ENCODE measurements at places on chromosomes 7 and 10.

DNA sequence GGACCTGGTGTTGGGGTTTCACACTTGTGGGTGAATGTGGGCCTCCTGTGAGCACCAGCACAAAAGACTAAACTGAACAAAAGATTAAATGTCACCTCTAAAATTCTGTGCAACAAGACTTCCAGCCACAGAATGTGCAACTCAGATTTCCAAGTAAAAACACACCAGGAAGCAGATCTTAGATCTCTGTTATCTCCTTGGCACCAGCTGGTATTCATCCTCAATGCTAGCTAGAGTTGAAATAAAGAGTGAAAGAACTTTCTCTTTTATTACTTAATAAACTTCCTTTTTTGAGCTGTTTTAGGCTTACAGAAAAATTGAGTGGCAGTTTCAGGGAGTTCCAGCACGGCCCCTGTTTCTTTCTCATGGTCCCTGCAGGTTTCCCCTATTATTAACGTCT lies 40.2 kb downstream of the EGFR start:
- no peak for DNase-seq

- no peak for DNase-seq
These were observed 75.0 kb upstream of the ADAM12 start for GRCh38 chr10:126463286-126463685.

GRCh38 chr7:157493017-157493416 lies 156.2 kb downstream of the DNAJB6 start:
- no peak for DNase-seq

DNA sequence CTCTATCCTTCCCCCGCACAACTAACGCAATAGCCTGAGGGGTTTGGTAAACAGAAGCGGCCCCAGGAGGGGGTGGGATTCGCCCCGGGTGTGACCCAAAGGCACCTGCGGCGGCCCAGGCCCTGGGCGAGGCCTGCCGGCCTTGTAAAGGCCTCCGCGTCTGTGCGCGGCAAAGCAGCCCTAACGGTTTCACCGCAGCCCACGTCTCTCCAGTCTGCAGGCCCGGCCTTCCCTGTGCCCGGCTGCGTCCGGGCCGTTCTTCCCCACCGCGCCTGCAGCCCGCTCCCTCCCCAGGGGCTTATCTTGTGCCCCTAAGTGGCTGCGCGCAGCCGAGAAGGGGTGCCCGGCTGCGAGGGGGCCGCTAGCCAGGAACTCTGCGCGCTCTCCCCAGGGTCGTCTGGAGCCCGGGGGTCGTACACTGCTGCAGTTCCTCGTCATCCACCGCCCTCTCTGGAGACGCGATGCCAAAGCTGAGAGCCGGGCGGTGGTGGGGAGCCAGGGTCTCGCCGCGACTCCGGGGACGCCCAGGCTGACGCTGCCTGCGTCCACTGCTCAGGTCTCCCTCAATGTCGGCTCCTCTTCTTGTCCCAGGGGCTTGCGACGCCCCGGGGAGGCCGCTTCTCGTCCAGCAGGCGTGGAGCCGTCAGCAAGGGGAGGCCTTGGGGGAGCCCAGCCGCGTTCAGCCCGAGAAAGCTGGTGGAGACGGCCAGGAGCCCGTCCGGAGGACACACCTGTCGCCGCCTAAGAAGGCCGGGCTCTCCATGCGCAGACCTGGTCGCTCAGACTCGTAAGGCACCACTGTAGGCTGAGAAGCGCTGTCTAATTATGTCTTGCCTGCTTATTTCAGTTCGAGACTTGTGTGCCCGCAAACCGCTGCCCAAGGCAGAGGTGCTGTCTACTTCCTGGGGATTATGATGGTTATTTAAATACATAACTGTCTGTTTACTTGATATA lies 132.3 kb downstream of the SPAG6 start:
- DNase-seq, result no peak

DNA sequence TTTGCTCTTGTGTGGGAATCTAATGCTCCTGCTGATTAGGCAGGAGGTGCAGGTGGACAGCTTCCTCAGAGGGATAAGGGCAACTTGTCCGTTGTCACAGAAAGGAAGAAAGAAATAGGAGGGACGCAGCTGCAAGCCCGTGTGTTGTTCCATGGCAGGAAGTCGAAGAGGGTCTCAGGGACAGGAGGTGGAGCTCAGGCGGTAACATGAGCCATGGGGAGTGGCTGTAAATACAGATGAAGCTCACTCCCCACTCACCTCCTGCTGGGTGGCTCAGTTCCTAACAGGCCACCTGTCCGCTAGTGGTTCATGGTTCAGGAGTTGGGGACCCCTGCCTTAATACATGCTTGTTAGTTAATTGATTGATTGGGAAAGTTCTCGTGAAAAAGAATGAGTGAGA lies 101.7 kb upstream of the SFMBT2 start:
- no peak for DNase-seq

DNA sequence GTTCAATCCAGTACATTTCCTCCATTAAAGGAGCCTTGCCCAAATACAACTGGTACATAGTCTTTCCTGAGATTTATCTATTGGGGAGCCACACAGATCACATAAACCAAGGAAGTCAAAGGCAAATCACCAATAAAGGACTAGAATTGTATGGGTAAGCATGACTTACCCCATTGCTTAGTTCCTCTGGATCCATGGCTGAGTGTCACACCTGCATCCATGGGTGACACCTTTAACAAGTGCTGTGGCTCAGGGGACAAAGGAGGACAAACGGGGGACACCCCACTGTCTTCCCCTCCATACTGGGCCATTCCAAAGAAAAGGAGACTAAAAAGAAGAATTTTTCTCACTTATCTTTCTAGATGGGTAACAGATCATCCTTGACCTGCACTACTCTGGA lies 30.4 kb downstream of the ZNF92 start:
- no peak for DNase-seq

GRCh38 chr7:128830231-128831177 lies at the start of gene FLNC:
Gene FLNC, plus strand, starts transcription at chr7:128830406. Its CDS starts 232 bp downstream, at chr7:128830638.
- DNase-seq, result peak; percentile 64

- DNase-seq, result no peak
These were observed 109.3 kb downstream of the RTKN2 start for GRCh38 chr10:62159351-62159750.

DNA sequence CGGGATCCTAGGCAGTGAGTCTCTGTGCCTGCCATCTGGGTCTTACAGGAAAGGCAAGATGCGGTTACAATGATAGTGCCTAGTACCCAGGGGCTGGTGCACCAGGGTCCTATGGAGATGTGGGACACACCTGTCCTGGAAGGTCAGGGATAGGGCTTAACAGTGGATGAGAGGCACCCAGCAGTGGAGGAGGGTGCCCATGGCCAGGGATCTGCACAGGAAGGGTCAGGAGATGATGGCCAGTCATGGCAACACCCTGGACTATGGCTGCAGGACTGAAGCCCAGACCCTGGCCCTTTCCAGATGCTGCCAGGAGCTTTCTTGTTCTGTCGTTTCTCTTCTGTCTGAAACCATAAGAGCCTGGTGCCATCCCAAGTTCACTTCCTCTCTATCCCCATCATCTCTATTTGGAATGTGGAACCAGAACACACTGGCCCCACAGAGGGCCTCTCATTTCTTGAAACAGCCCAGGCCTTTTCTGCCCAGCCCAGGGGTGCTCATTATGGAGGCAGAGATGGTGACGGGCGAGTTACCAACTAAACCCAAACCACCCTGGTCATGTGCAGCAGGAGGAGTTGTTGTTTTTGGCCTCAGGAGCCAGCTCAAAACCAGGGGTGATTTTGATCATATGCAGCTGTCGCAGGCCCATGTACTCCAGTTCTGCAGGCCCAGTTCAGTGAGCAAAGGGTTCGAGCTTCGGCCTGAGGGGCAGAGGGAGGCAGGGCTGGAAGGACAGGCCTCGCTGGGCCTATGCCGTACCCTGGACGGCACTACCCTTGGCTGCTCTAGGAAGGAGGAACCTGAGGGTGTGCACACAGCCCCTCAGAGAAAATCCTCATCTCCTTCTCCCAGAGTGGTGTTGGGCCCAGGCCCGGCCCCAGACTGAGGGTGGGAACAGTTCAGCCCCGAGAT lies 52.6 kb upstream of the GDF10 start:
- no peak for DNase-seq

GRCh38 chr10:109187677-109188076 lies 735.6 kb downstream of the XPNPEP1 start:
- peak; percentile 26 for DNase-seq

DNA sequence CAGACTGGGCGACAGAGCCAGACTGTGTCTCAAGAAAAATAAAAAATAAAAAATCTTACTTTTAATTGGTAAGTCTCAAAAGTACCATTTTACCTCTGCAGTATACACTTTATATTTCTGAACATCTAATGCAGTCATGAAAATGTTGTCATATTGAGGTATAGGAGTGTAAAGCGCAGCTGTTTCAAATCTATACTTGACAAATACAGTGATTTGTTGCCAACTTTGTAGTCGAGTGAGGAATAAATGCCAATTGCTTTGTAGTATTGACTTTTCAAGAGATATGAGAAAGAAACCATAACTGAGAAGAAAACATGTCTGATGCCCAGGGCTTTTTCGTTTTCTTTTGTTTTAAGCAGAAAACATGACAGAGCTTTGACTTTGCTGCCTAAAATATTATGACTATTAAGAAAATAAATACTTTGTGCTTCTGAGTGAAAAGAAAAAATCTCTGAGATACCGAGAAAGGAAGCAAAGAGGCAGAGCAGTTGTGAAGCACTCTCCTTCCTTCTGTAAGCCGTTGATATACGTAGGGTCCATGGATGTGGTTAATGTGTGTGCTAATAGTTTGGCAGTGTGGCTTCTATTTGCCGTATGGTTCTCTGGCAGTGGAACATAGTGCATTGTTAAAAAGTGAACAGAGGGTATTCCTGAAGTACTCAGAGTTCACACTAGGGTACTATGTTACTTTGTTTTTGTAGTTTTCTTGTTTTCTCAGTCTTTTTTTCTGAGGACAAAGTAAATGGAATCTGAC lies 38.2 kb downstream of the AVL9 start:
- DNase-seq, result no peak

- DNase-seq, result no peak
These were observed 35.7 kb downstream of the GFRA1 start for GRCh38 chr10:116237260-116237659.

DNA sequence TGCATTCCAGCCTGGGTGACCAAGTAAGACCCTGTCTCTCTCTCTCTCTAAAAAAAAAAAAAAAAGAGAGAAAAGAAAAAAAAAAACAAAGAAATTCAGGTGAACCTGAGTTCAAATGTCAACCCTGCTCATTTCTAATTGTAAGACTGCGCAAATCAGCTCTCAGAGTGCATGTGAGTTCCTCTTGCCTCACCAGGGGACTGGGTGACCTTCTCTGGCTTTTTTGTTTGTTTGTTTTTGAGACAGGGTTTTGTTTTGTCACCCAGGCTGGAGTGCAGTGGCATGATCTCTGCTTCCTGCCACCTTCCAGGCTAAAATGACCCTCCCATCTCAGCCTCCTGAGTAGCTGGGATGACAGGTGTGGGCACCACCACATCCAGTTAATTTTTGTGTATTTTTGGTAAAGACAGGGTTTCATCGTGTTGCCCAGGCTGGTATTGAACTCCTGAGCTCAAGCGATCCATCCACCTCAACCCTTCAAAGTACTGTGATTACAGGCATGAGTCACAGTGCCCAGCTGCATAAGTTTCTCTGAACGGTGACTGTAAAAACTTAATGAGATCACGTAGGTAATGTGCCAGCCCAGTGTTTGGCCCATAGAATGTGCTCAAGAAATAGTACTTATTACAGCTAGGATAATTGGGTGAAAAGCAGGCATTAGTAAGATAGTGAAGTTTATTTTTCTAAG lies 45.3 kb upstream of the BAMBI start:
- DNase-seq, result no peak

DNA sequence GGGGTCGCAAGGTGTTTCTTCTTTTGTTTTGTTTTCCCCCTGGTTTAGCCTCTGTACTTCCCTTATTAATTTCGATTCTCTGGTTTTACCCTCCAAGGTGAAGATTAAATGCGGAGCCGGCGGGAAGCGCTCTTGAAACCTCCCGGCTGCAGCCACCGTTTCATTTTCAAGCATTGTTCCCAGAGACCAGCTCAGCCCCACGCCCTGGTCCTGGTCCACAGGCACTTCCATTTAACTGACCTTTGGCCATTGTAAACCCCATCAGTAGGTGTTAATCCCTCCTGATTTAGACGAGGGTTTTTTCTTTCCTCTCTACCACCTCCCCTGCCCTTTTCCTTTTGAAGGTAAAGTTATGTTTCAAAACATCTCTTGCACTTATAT lies 39.2 kb upstream of the ENO4 start:
- DNase-seq, result no peak

DNA sequence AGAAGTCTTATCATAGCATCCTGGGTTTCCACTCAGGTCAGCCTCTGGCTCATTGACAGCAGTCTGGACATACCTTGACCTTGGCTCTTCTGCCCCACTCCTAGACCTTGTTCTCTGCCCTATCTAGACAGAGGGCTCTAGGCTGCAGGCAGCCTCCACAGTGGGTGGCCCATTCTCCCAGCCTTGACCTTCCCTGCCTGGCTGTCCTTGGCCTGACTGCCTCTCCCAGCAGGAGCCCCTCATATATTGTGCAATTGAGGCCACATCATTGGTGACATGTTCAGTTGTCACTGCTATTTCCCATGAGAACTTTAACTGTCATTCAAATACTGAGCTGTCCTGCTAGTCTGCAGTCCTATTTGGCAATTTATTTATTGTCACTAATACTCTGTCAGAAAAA lies 503.4 kb downstream of the PLXNA4 start:
- DNase-seq, result no peak

DNA sequence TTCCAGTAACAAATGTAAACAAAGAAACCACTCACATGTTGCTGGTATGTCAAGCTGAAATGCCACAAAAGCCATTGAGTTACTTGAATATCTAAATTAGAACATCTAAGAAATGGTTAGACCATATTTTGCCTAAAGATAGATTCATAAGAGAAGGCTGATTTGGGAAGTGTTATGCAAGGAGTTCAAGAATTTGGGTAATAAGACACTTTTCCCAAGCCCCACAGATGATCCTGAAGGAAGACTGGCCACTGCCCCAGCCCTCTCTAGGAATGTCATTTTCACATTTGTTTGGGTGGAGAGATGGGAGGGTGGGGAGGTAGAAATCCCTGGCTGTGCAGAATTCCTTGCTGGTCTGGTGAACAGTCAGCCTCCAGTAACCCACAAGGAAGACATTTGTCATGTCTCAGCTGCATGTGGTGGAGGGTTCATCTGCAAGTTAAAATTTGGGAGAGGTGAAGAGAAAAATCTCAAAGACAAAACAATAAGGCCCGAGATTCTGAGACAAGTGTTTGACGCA lies 427.2 kb upstream of the KLF6 start:
- DNase-seq, result no peak

Measured in hepatic stellate cell (primary cell).